ENCODE measurements at places on chromosomes 2 and 18.

DNA sequence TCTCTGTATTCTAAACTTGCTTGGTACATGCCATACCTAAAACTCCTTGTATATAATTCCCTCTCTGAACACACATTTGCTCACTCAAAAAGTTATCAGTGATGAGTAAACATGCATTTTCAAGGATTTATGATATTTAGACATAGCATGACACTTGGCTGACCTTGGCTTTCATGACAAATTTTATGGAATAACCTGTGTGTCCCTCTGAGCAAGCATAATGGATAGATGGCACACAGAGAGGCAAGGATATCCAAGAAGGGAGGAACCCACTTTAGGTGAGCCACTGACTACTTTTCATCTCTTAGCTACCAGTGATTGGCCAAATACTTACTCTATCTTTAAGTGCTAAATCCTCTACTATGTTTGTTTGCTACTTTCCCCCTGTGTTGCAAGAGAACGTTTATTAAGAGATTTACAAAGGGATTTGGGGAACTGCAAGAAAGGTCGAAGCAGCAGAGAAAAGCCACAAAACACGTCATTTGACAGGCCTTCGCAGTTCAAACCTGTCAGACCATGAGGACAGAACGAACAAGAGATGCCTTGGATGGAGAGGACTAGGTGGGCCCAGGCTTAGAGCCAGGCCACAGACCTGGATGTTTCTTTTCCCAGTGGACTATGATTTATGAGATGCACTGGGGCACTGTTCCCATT is 379.9 kb downstream of the NBAS start:
- H3K27ac ChIP-seq, result no peak overlapping the region
- no peak for DNase-seq
- H3K4me3 ChIP-seq, result no peak overlapping the region
- peaks cover 8% of the 10 kb centered on the region for H3K4me1 ChIP-seq
- no peaks in the 10 kb centered on the region for H3K27me3 ChIP-seq

- H3K27me3 ChIP-seq, result no peaks in the 10 kb centered on the region
- no peak for DNase-seq
- no peak overlapping the region for H3K27ac ChIP-seq
These were observed 222.3 kb downstream of the ALK start for GRCh38 chr2:29699045-29699444.

- H3K4me3 ChIP-seq, result no peak overlapping the region
- no peak for DNase-seq
- H3K27me3 ChIP-seq, result no peaks in the 10 kb centered on the region
These were observed 3.7 kb downstream of the STK17B start for GRCh38 chr2:196167666-196168065.

DNA sequence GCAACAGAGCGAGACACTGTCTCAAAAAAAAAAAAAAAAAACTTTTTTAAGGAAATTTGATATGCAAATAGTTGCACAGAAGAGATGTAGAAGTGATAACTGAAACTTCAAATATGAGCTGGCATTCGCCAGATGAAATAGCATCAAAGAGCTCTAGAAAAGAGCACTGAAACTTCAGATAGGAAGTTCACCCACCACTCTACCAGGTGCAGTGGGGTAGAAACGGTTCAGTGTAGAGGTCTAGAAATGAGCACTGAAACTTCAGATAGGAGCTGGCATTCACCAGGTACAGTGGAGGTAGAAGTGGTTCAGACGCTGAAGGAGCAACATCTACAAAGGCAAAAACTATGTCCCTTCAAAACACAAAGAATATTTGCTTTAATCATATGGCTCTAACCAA is 9.0 kb upstream of the ONECUT2 start:
- H3K27ac ChIP-seq, result no peak overlapping the region
- peaks cover 7% of the 10 kb centered on the region for H3K4me1 ChIP-seq
- no peak for DNase-seq

DNA sequence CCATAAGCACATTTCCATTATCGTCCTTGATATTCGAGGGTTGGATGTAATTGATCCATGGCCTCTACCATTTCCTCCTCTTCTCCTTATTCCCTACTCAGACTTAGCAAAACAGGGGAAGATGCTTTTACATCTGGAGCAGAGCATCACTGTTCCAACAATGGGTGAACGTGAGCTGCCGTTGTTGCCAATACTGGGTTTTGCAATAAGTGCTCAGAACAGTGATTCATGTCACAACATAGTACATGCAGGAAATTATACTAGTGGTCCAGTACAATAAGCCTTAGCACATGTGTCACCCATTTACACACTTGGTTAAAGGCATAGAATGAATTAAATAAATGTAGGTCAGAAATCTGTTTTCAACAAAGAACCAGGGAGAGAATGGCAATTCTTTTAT is 112.4 kb downstream of the DCC start:
- no peaks in the 10 kb centered on the region for H3K4me1 ChIP-seq
- DNase-seq, result no peak
- H3K27me3 ChIP-seq, result no peaks in the 10 kb centered on the region
- H3K27ac ChIP-seq, result no peak overlapping the region
- H3K36me3 ChIP-seq, result no peaks in the 10 kb centered on the region
- H3K4me3 ChIP-seq, result no peak overlapping the region

- DNase-seq, result no peak
- H3K4me3 ChIP-seq, result no peak overlapping the region
- no peaks in the 10 kb centered on the region for H3K36me3 ChIP-seq
- H3K27ac ChIP-seq, result no peak overlapping the region
- H3K27me3 ChIP-seq, result no peaks in the 10 kb centered on the region
- H3K4me1 ChIP-seq, result no peaks in the 10 kb centered on the region
These were observed 19.1 kb upstream of the SMARCAL1 start for GRCh38 chr2:216392945-216393840.

GRCh38 chr2:71971493-71971892 is 176.2 kb downstream of the CYP26B1 start:
- no peaks in the 10 kb centered on the region for H3K27me3 ChIP-seq
- H3K4me3 ChIP-seq, result no peak overlapping the region
- H3K36me3 ChIP-seq, result no peaks in the 10 kb centered on the region
- no peaks in the 10 kb centered on the region for H3K4me1 ChIP-seq

- no peak overlapping the region for H3K4me3 ChIP-seq
- no peak overlapping the region for H3K27ac ChIP-seq
- DNase-seq, result no peak
- H3K27me3 ChIP-seq, result peaks cover 12% of the 10 kb centered on the region
- H3K36me3 ChIP-seq, result no peaks in the 10 kb centered on the region
These were observed 41.1 kb downstream of the MARCO start for GRCh38 chr2:118983133-118983532.

DNA sequence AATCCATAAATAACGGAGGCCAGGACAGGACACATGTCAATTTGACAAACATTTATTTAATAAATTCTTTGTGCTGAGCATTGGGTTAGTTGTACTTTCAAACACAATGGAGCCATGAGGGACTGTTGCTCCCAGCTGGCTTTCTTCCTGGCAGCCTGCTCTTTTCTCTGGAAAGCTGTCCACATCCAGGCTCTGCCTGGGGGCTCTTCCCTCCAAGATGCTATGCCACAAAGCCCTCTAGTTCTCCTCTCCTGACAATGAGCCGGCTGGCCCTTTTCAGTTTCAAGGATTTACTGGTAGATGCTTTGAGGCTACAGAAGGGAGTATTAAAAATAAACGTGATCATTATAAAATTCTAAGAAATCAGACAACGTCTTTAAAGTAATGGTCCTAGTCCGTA is 44.1 kb upstream of the SLC14A2 start:
- H3K4me1 ChIP-seq, result peaks cover 19% of the 10 kb centered on the region
- no peak overlapping the region for H3K27ac ChIP-seq
- no peak for DNase-seq
- H3K36me3 ChIP-seq, result no peaks in the 10 kb centered on the region
- H3K27me3 ChIP-seq, result no peaks in the 10 kb centered on the region

- H3K27me3 ChIP-seq, result peaks cover 15% of the 10 kb centered on the region
- no peak overlapping the region for H3K27ac ChIP-seq
- no peak overlapping the region for H3K4me3 ChIP-seq
- no peaks in the 10 kb centered on the region for H3K36me3 ChIP-seq
- no peaks in the 10 kb centered on the region for H3K4me1 ChIP-seq
- DNase-seq, result no peak
These were observed 128.4 kb downstream of the ANKRD30BL start for GRCh38 chr2:132033365-132033764.

DNA sequence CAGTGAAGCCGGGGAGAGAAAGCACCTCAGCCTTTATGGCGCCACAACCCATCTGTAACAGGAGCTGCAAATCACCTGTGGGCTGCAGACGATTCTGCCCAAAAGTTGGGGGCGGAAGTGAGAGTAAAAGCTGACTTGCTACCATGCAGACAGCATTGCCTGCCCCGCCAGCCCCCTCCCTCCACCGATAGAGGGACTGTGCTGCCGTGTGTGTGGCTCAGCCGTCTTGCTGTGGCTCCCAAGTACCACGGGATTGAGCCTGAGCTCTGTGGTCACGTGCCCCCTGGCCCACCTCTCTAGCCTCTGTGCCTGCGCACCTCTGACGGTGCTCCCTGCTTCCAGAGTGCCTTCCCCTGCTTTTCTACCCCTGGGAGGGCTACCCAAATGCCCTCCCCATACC is 79.6 kb downstream of the GLI2 start:
- no peak overlapping the region for H3K27ac ChIP-seq

DNA sequence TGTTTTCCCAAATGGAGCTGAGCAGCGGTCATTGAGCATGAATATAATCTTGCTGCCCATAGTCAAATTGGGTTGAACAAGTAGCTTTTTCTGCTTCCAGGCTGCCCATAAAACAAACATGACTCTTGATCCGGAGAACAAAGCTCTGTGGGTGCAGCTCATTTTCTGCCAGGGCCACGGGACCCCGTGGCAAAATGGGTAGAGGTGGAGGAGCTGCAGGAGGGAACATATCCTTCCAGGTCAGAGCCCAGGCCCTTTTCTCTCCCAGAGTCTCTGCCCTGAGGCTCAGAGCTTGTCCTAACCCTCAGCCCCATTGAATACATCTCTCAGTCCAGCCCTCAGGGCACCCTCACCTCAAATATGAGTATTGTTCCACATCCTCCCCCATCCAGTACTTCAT is 151.6 kb upstream of the TWIST2 start:
- DNase-seq, result no peak
- no peaks in the 10 kb centered on the region for H3K36me3 ChIP-seq
- no peaks in the 10 kb centered on the region for H3K27me3 ChIP-seq
- H3K4me1 ChIP-seq, result peaks cover 16% of the 10 kb centered on the region

DNA sequence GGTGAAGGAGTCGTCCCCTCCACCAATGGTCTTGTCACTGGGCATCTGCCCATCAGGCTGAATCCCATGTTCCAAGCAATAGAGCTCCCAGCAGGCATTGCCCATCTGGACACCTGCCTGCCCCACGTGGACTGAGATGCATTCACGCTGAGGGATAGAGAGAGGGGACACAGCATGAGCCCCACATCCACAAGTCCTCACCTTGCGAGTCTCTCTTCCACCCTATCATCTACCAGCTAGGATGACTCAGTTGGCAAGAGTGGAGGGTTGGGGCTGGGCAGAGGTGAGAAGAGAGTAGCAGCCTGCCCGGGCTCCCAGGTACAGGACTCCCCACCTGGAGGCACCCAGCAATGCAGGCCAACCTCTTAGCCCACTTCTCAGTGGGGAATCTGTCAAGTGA is 959 bp upstream of the TUBA4B start:
- H3K4me1 ChIP-seq, result peaks cover 49% of the 10 kb centered on the region
- H3K27me3 ChIP-seq, result peaks cover 45% of the 10 kb centered on the region
- DNase-seq, result no peak
- no peak overlapping the region for H3K27ac ChIP-seq
- H3K36me3 ChIP-seq, result no peaks in the 10 kb centered on the region

DNA sequence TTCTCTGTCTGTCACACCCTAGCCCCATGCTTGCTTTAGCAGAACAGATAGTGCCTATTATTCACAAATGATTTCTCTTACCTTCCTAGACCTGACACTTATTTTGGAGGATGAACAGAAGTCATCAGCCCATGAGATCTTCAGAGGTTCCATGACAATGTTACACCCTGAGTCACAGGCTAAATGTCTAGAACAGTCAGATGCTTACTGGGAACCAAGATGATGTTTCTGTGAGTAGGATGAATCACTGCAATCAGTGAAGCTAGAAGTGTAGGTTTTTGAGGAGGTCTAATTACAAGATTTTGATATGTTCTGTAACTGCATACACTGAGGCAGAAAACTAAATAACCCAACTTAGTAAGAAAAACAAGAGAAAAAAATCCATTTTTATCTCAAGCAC is 123.0 kb upstream of the THUMPD2 start:
- H3K36me3 ChIP-seq, result no peaks in the 10 kb centered on the region
- no peak for DNase-seq
- H3K27ac ChIP-seq, result no peak overlapping the region
- no peaks in the 10 kb centered on the region for H3K4me1 ChIP-seq
- H3K4me3 ChIP-seq, result no peak overlapping the region

- H3K4me3 ChIP-seq, result no peak overlapping the region
- no peak overlapping the region for H3K27ac ChIP-seq
- H3K4me1 ChIP-seq, result peaks cover 7% of the 10 kb centered on the region
- no peaks in the 10 kb centered on the region for H3K36me3 ChIP-seq
These were observed 7.3 kb upstream of the CXCR4 start for GRCh38 chr2:136125236-136125635.

DNA sequence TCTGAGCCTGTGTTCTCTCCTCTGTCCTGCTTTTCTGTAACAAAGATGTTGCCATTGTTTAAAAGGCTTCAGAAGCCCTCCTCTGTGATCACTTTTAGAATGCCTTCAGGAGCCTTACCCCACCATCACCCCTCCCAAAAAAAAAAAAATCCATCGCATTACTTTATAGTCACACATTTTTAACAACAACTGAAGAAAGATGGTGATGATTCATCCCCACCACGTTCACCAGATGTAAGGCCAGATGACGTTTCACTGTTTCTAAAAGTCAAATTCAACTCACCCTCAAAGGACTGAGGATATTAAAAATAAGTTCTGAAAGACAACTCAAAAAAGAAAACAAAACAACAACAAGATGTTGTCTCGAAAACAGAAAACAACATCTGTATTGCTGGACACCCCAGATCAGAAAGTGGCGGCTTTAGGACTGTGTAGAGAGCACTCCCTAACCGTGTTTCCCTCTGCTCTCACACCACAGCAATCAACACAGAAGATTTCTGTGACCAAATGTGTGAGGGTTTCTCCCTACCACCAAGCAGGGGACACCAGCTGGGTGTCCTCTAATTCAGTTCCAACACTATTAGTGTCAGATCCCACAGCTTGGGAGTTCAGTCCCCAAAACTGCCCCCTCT is 61.9 kb upstream of the CREB1 start:
- no peaks in the 10 kb centered on the region for H3K36me3 ChIP-seq
- H3K4me1 ChIP-seq, result peaks cover 6% of the 10 kb centered on the region
- no peak for DNase-seq
- H3K4me3 ChIP-seq, result no peak overlapping the region
- no peaks in the 10 kb centered on the region for H3K27me3 ChIP-seq

- H3K27ac ChIP-seq, result no peak overlapping the region
- no peaks in the 10 kb centered on the region for H3K36me3 ChIP-seq
- H3K27me3 ChIP-seq, result no peaks in the 10 kb centered on the region
- no peaks in the 10 kb centered on the region for H3K4me1 ChIP-seq
These were observed 129.7 kb downstream of the BARD1 start for GRCh38 chr2:214679736-214680135.

Measured in hepatocyte (in vitro differentiated cells).